ENCODE measurements at places on chromosomes 7 and 10.

GRCh38 chr7:101558742-101559325 lies 70.3 kb downstream of the MYL10 start:
- no peak for DNase-seq

GRCh38 chr10:105352827-105353226 lies 711.7 kb downstream of the SORCS3 start:
- DNase-seq = no peak

DNA sequence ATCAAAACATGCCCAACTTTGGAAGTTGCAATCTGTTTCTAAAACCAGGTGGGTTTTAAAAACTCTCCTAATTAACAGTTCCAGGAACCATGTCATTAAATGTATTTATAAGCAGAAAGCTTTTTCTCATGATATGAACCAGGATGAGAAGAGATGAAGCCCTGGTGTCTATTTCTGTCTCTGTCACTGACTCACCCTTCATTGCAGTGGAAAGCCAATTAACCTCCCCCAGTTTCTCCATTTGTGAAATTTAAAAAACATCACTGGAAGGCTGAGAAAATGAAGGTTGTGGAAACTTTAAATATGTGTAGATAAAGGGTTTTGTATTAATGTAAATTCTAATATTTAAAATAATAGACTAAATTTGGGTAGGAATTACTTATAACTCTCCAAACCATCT lies 1088.0 kb downstream of the SORCS1 start:
- no peak for DNase-seq

DNA sequence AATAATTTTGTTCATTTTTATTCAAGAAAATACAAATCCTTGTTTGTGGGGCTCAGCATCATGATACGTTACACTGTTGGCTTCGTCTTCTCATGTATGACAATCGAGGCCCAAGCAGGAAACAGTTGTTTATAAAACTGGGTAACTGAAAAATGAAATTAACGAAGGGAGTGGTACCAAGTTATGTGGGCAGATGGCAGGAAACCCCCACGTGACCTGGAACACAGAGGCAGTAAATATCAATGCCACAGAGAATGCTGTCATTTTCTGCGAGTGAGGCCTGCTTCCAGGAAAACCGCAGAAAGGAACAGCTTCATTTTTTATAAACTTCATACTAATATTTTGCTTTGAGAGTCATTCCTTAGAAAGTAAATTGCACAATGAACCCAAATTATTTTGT lies 201.0 kb upstream of the ADARB2 start:
- no peak for DNase-seq

DNA sequence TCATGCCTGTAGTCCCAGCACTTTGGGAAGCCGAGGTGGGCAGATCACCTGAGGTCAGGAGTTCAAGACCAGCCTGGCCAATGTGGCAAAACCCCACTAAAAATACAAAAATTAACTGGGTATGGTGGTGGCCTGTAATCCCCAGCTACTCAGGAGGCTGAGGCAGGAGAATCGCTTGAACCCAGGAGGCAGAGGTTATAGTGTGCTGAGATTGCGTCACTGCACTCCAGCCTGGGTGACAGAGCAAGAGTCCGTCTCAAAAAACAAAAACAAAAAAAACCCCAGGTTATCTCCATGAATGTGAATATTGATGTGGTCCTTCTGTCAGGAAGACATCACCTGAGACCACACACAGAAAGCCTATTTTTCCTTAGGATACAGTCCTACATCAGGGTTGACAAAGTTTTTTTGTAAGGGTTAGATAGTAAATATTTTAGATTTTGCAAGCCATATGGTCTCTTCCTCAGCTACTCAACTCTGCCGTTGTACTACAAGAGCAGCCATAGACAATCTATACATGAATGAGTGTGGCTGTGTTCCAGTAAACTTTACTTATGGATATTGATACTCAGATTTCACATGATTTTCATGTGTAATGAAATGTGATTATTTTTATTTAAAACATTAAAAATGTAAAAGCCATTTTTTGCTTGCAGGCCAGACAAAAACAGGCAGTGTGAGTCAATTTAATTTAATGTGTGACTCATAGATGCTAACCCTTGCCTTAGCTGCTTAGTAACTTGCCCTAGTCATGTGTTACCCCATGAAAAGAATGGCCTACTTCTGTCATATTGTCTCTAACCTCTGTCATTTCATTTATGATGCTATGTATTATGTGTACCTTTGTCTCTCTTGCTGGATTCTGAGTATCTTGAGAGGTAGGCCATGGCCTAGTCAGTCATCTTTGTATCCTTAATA lies 78.1 kb downstream of the TPST1 start:
- DNase-seq = no peak

GRCh38 chr7:48426331-48426965 lies 255.2 kb downstream of the ABCA13 start:
- DNase-seq = no peak

DNA sequence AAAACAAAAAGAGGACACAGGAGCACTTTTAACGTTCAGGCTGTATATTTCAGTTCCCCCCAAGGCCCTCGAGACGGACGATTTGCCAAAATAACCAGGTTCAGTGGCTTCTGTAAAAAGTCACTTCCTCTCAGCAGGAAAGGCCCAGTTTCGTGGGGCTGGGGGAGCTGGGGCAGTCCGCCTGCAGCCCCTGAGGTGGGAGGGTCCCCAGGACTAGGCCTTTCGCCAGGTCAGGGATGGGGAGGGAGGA lies 28.8 kb downstream of the WDR86 start:
- no peak for DNase-seq

- no peak for DNase-seq
Measured at GRCh38 chr10:69360485-69361302, 56.0 kb downstream of the TACR2 start.

GRCh38 chr10:43237128-43237527 lies 29.7 kb downstream of the RASGEF1A start:
- no peak for DNase-seq

DNA sequence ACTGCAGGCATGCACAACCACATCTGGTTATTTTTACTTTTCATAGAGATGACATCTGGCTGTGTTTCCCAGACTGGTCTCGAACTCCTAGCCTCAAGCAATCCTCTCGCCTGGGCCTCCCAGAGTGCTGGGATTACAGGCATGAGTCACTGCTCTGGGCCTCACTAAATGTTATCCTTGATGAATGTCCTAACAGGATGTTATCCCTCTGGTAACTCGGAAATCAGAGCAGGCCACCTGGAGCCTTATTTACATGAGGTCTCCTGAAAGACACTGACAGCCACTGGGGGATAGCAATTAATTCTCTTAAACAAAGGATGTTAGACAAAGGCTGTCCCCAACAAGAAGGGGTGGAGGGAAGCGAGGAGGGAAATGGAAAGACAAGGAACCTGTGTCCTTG lies 4.5 kb upstream of the ZNF438 start:
- no peak for DNase-seq

GRCh38 chr7:95141755-95142154 lies 182.6 kb downstream of the PON1 start:
- no peak for DNase-seq

DNA sequence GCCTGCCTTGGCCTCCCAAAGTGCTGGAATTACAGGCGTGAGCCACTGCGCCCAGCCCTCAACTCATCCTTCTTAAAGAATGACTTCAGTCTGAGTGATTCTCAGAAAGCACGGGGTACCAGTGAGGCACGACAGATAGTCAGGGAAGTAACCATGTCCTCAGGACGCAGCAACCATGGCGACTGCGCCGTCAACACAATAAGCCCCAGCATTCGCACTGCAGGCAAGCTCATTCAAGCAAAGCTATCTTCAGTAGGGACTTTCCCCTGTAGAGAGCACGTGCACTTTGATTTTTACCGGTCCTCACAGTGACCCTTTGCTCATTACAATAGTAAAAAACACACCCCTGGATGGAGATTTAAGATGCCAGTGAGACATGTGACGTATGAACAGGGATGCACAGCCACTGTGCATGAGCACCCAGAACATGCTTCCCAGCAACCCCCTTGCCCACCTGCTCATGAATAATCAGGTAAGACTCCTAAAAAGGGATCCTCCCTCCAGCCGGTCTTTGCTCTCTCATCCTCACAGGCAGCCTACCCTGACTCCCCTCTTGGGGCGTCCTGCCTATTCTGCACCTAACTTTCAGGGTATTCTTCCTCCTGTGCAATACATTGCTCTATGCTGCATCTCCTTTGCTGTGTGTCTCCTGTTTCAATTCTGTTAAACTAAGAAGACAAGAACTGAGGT lies 9.1 kb downstream of the WDR86 start:
- DNase-seq = no peak
